ENCODE measurements at places on chromosomes 2 and 18. TPM values are rescaled to one million over a fixed set of nuclear protein-coding genes. Genes with fewer than 3 reads are reported as not detected.

The KATNAL2 gene
- total RNA-seq = 4.8 TPM

The CYRIA gene
- total RNA-seq = 2.2 TPM

The AQP12A gene
- not detected for total RNA-seq

GRCh38 chr2:226983895-226984749 is 148.3 kb downstream of the RHBDD1 start:
- no peaks in the 10 kb centered on the region for H3K4me1 ChIP-seq
- DNase-seq = no peak
- H3K4me3 ChIP-seq = no peak overlapping the region
- H3K27ac ChIP-seq = no peak overlapping the region
- H3K36me3 ChIP-seq = no peaks in the 10 kb centered on the region

DNA sequence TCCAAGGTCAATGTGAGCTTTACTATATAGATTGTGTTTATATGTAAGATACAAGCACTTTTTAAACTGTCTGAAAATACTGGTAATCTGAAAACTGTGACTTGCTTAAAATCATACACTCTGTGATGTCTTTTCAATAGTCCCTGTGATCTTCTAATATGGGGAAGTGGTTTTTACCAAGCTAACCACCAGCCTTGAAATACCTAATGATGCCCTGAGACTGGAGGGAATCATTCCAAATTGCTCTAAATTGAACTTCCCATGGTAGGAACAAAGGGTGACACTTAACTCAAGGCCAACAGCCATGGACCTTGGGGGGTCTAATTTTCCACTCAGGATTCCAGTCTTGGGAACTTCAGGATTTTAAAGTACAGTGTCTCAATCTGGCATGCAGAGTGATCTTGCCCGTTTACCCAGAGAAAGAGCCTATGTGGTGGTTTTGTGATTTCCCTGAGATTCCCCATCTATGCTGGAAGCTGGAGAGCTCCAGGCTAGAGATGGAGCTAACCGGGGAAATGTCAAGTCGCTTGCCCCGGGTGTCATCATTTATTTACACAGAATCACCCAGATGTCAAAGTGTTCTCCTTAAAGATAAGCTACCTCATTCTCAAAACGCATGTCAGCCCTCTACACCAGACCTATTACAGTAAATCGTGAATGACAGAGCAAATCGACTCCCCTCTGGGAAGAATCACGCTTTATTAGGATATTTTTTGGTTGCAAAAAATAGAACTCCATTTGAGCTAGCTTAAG is 198.5 kb downstream of the SP3 start:
- peaks cover 10% of the 10 kb centered on the region for H3K4me1 ChIP-seq
- no peaks in the 10 kb centered on the region for H3K36me3 ChIP-seq
- no peak for DNase-seq
- no peak overlapping the region for H3K4me3 ChIP-seq

DNA sequence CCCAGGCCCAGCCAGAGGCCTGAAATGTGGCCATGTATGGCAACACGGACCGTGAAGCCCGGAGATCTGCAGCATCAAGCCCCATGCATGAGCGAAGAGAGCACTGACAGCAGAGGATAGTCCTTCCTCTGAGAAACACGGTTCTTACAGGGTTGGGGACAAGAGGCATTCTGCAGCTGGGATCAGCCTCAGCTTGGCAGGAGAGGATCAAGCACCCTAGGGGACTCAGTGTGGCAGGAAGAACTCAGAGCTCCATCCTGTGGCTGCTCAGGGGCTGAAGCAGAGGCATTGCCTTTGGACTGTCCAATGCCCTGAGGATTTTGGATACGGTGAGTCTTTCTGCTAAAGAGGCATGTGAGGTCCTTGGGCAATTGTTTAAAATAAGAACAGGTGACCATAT is 368.7 kb downstream of the ZNF516 start:
- no peaks in the 10 kb centered on the region for H3K36me3 ChIP-seq
- H3K27me3 ChIP-seq = no peaks in the 10 kb centered on the region
- H3K4me1 ChIP-seq = no peaks in the 10 kb centered on the region

DNA sequence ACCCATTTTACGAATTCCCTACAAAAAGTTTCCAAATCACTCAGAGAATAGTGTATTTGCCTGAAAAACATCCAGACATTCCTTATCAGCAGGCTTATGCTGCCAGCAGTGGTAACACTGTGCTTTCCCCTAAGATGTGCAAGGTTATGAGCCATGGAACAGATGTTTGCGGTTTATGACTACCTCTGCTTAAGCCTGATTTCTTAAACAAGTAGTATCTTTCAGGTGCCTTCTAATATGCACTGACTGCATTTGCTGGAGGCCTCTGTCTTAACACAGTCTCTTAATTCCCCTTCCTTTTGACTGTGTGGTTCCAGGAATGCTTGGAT is 54.8 kb downstream of the CDC42EP3 start:
- H3K27me3 ChIP-seq = no peaks in the 10 kb centered on the region
- H3K36me3 ChIP-seq = no peaks in the 10 kb centered on the region
- peak; percentile 78 for DNase-seq

DNA sequence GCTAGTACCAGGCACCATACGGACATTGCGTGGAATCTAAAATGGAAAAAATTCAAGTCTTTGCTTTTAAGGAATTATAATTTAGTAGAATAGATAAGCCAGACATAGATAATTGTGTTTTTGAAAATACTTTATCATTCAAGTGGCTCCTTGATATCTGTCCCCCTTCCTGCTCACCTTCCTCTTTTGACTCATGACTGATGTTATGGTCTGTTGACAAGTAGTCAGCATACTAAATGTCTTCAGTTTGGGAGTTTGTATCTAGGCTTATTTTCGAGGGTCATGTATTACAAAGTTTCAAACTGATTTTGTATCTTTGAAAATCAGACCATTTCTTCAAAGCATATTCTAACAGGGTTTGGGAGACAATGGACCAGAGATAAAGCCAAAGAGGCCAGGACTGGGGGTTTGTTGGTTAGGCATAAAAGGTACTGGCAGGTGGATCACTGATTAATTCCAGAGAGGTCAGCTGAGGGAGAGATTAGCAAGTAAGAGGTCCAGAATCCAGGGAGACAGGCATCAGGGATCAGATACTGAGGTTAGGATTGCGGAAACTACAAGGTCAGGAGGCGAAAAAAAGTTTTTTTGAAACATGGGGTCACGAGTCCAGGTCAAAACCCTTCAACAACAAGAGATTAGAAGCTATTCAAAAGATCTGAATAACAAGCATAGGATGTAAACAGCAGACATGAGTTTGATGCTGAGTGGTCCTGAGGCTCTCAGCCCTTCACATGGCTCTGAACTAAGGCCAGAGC is 31.5 kb upstream of the KLHL14 start:
- no peak for DNase-seq
- peaks cover 56% of the 10 kb centered on the region for H3K4me1 ChIP-seq
- H3K36me3 ChIP-seq = no peaks in the 10 kb centered on the region
- no peak overlapping the region for H3K4me3 ChIP-seq
- H3K27me3 ChIP-seq = no peaks in the 10 kb centered on the region

GRCh38 chr18:80068571-80069272 is 34.5 kb downstream of the RBFA start:
- no peak for DNase-seq
- no peaks in the 10 kb centered on the region for H3K27me3 ChIP-seq
- H3K27ac ChIP-seq = no peak overlapping the region
- no peak overlapping the region for H3K4me3 ChIP-seq

DNA sequence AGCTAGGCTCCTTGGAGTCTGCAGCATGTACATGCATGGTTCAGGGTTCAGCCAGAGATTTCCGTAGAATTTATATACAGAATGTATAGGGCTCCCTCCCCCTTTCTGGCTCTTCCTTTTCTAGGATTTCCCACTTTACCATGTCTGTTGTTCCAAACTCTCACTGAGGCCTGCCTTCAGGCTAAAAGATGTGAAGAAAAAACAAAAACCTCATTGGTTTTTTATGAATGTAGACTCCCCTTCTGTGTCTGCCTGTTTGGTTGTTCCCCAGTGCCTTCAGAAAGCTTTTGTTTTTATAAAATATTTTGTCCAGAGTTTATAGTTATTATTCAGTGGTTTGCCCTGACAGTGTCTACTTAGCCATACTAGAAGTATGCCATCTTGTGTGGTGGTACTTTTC is 3.6 kb downstream of the NDUFV2 start:
- peaks cover 55% of the 10 kb centered on the region for H3K4me1 ChIP-seq
- H3K27me3 ChIP-seq = no peaks in the 10 kb centered on the region
- H3K36me3 ChIP-seq = no peaks in the 10 kb centered on the region

- H3K4me3 ChIP-seq = no peak overlapping the region
- H3K36me3 ChIP-seq = no peaks in the 10 kb centered on the region
- no peak for DNase-seq
- H3K4me1 ChIP-seq = no peaks in the 10 kb centered on the region
- no peak overlapping the region for H3K27ac ChIP-seq
These were observed 24.7 kb downstream of the SNORC start for GRCh38 chr2:232894746-232895145.

DNA sequence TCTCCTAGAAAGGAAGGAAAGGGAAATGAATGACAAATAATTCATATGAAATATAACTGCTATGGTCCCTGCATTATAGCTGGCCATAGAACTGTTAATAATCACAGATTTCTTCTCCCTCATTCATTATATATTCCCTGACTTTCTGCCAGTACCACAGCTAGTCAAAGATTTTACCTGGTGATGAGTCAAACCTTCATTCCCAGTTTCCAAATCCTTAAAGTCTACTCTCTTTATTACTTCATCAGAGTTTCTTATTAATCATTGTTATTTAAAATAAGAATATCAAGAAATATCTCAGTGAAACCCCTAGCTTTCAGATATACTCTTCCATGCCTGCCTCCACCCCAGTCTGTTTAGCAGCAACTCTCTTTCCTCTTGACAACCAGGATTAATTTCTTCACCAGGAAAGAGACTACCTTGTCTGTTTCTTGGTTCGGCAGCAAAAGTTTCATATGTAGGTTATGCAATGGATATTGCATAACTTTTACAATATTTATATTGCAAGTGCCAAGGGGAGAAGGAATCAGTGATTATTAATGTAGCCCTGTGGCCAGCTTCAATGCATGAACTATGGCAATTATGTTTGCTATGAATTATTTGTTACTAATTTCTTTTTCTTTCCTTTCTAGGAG is 533.8 kb downstream of the FBXO15 start:
- H3K4me3 ChIP-seq = no peak overlapping the region
- H3K27ac ChIP-seq = no peak overlapping the region
- no peak for DNase-seq
- no peaks in the 10 kb centered on the region for H3K4me1 ChIP-seq
- H3K27me3 ChIP-seq = no peaks in the 10 kb centered on the region

DNA sequence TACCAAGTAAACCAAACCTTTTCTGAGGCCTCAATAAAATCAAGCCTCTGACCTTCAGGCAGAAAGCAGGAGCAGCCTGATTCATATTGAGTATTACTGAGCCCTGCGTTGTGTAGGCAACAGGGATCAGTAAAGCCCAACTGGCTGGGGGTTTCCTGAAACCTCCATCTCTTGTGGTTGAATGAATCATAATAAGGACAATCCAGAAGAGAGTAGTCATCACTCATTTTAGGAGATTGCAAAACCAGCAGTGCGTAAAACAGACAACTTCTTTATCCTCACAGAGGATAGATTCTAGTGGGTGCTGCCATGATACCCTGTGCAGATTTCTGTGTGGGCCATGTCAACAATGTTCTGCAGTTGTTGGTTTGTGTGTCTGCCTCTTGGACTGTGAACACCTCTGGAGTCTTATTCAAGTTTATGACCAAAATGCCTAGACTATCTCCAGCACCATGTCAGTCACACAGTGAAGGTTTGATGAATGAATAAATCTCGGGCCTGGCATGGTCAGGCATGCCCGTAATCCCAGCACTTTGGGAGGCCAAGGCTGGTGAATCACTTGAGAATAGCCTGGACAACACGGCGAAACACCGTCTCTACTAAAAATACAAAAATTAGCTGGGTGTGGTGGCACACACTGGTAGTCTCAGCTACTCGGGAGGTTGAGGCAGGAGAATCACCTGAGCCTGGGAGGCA is 51.8 kb upstream of the RAB27B start:
- no peak for DNase-seq
- H3K27me3 ChIP-seq = no peaks in the 10 kb centered on the region
- H3K36me3 ChIP-seq = no peaks in the 10 kb centered on the region
- no peaks in the 10 kb centered on the region for H3K4me1 ChIP-seq
- H3K4me3 ChIP-seq = no peak overlapping the region

DNA sequence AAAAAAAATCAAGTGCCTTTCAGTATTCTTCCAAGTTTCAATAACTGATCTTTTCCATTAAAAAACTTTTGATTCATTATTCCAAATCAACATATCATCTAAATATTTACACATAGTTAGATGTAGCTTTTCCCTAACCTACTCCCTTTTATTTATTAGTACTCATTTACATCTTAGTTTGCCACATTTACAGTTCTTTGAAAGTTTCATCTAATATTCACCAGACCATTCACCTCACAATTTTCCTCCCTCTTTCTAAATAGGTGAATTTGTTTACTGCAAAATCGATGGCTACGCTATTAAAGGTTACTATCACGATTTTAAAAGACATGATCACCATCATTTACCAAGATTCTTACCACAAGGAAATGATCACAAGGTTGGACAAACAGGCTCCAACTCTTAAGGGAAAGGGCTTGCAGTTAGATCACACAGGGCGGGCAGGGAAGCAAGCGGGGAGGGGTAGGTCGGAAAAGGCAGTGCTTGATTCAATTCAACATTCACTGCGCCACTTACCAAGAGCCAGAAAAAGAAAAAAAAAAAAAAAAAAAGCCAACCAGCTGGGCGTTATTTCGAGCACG is 654 bp upstream of the MARCHF7 start:
- H3K4me3 ChIP-seq = peak overlapping the region; percentile 77
- H3K27me3 ChIP-seq = no peaks in the 10 kb centered on the region
- peaks cover 19% of the 10 kb centered on the region for H3K4me1 ChIP-seq

DNA sequence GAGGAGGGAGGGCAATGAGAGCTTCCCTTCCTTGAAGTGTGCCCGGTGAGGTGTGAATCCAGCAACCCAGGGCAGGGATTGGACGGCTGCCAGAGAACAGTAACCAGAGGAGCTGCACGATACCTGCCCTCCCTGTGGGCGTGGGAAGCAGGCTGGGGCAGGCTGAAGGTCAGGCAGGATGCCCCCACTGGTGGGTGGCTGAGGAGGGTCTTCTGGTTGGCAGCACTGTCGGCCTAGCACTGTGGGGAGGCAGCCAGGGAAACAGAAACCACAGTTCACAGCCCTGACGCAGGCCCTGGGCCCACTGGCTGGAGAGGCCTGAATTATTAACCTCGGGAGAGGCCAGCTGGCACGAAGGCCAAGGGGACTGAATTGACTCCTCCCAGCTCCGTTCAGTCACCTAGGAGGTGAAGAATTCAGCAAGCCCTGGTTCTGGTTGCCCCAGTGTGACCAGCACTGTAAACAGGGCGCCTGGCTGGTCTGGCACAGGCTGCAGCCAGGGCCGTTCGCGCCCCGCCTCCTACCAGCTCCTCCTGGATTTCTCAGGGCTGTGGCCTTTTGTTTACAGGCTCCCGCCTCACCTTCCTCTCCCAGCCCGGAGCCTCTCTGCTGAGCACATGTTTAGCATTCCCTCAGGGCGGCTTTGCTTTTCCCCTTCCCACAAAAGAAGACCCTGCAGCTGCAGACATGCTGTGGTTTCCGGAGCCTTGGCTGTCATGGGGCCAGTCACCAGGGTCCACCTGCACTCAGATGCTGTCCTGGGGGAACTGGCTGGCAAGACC is 97.8 kb downstream of the B3GNT2 start:
- DNase-seq = peak; percentile 35
- H3K4me3 ChIP-seq = no peak overlapping the region
- H3K4me1 ChIP-seq = peaks cover 16% of the 10 kb centered on the region
- no peaks in the 10 kb centered on the region for H3K36me3 ChIP-seq
- no peaks in the 10 kb centered on the region for H3K27me3 ChIP-seq

All from cardiac muscle cell (in vitro differentiated cells and primary cell).